ENCODE measurements at places on chromosomes 6 and 20.

DNA sequence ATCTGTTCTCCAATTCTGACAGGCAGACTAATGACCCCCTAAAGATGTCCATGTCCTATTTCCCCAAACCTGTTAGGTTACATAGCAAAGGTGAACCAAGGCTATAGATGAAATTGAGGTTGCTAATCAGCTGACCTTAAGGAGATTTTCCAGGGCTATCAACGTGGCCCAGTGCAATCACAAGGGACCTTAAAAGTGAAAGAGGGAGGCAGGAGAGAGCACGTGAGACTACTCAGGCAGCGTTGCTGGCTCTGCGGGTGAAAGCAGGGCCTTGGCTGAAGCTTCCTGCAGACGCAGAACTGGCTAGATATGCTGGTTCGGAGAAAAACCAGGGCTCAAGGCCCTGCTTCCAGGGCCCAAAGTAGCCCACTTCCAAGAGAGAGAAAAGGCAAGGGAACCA, 78.7 kb downstream of the NCOA7 start:
- no peak for DNase-seq

GRCh38 chr6:7489376-7489775, 52.1 kb upstream of the DSP start:
- DNase-seq: no peak

DNA sequence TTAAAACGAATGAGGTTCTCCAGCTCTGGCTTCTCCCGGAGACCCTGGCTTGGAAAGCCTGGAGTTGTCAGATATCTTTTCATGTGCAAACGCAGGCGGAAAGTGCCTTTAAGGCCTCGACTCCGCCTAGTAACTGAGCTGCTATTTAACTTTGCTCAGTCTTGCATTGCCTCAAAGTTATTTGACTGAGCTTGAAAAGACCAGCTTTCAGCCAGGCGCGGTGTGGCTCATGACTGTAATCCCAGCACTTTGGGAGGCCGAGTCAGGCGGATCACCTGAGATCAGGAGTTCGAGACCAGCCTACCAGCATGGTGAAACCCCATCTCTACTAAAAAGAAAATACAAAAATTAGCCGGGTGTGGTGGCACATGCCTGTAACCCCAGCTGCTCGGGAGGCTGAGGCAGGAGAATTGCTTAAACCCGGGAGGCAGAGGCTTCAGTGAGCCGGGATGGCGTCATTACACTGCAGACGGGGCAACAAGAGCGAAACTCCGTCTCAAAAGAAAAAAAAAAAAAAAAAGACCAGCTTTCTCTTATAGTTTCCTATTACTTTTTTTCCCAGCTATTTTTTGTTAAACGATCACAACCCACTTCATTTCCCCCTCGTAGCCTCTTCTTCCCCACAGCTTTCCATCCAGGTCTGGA, 1.9 kb downstream of the GCNT2 start:
- DNase-seq: no peak

DNA sequence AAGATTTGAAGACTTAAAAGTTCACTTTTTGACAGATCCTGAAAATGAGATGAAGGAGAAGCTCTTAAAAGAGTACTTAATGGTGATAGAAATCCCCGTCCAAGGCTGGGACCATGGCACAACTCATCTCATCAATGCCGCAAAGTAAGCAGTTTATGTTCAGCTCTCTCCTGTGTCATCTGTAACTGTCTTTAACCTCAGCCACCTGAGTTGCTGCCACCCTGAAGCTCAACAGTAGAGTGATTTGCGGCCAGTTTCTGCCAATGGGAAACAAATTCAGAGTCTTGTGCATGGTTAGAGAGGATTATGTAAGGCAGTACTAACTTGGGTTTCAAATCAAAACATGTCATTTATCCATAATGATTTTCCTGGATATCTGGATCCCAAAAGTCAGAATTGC, 10.1 kb downstream of the TNFAIP3 start:
- peak; percentile 45 for DNase-seq

GRCh38 chr6:163513570-163514166, 99.2 kb downstream of the QKI start:
- no peak for DNase-seq

- DNase-seq: peak; percentile 57
Measured at GRCh38 chr6:118580585-118581419, 32.7 kb downstream of the PLN start.

- DNase-seq: no peak
Measured at GRCh38 chr6:114718186-114718585, 375.4 kb upstream of the HS3ST5 start.

- no peak for DNase-seq
Measured at GRCh38 chr6:8105791-8106190, 3.4 kb upstream of the EEF1E1 start.

DNA sequence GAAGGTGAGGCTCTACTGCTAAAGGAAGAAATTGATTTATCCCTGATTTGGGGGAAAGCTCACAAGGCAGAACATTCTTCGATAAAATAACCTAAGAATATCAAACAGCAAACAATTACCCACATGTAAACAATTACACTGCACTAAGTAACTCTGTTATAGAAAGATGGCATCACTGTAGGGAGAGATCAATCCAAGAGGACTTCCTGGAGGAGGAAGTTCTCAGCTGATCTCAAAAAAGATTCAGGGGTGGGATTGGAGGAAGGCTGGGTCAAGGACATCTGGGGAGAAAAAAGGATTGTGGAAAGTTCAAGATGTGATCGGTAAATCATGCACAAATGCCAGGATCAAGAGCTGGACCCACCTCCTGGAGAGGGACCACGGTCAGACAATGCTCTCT, 361.0 kb upstream of the SULF2 start:
- no peak for DNase-seq

GRCh38 chr6:39786649-39787048, 5.5 kb upstream of the DAAM2 start:
- DNase-seq: no peak

GRCh38 chr20:47099093-47099492, 204.4 kb downstream of the EYA2 start:
- no peak for DNase-seq

DNA sequence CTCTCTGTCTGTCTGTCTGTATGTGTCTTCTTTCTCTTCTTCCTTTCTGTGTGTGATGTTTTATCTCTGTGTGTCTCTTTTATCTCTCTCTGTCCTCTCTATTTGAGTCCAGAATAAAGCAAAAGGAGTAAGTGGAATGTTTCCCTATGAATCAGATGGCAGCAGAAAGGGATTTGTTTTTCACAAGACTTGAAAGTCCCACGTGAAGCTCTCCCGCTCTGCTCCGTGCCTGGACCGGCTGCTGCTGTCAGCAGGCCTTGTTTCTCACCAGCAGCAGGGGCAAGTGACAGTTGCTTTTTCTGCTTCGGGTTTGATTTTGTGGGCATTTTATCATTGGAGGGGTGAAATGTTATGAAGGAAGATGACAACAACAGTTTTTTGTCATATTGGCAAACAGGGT, 212.7 kb downstream of the PACRG start:
- DNase-seq: no peak

DNA sequence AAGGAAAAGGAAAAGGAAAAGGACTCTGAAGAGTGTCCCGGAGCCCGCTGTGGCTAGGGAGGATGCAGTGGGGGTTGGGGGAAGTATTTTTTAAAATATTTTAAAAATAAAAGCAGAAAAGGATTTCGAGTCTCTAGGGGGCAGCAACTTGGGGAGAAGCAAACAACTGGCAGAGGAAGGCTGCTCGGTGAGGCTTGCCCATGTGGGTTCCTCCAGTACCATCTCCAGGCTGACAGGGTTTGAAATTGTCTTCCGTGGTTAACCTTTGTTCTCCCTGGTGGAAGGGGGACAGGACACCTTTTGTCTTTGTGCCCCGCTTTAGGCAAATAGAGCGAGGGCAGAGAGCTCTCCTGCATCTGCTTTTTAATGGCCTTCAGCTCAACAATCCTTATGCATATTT, 60.4 kb upstream of the SNX9 start:
- DNase-seq: peak; percentile 25

DNA sequence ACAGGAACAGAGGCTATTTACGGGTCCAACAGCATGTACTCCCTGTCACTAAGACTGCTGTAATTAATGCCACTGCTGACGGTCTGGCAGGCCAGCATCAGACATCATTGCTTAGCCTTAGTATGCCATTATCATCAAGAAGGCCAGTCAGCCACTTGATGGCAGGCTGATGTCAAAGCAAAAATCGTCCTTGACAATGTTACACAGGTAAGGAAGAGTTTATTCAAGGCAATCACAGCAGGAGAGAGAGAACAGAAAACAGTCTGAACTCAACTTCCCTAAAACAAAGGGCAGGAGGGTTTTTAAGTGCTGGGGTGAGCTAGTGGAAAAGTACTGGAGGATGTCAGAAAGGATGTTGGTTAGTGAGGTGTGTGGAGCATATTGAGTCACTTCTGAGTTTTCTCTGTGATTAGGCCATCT, 25.1 kb downstream of the FKBP1C start:
- no peak for DNase-seq

DNA sequence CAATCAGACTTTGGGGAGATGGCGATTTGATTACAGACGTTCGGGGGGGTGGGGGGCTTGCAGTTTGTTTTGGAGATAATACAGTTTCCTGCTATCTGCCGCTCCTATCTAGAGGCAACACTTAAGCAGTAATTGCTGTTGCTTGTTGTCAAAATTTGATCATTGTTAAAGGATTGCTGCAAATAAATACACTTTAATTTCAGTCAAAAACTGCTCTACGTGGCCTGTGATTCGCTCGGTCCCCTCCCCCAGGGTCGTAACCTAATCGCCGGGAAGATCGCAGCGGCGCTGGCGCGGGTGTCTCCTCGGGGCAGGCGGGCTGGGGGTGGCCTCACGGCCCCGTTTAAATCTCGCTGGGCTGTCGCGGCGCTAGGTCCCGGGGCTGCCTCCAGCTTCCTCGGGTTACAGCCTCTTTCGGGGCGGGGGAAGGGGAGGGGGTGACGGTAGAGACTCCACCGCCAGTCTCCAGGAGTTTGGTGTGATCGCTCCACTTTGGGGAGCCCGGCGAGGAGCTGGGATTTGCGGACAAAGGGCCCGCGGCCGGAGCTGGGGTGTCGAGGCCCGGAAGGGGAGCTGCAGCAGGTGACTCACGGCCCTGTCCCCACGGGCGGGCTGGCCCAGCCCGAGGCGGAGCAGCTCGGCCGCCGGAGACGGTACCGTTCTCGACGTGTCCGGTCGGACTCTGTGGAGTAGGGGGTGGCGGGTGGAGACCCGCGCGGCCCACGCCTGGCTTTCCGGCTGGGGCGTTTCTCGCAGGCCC, 4.2 kb downstream of the FOXC1 start:
- DNase-seq: no peak

DNA sequence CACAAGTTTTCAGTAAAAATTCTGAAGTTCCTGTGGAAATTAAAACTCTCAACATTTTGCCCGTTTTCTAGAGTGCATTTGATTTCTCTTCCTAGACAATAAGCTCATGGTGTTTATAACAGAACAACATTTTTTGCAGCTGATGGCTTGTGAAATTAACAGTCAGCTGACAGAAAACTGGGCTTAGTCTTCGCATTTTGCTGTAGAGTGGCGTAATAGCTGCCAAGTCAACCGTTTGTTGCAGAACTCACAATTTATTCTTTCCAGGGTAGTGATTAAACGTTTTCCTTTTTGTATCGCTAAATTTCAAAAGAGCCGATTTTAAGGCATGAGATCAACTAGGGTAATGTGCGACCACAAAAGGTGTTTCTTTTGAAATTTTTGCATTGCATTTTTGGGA, 1.4 kb downstream of the SPO11 start:
- no peak for DNase-seq

DNA sequence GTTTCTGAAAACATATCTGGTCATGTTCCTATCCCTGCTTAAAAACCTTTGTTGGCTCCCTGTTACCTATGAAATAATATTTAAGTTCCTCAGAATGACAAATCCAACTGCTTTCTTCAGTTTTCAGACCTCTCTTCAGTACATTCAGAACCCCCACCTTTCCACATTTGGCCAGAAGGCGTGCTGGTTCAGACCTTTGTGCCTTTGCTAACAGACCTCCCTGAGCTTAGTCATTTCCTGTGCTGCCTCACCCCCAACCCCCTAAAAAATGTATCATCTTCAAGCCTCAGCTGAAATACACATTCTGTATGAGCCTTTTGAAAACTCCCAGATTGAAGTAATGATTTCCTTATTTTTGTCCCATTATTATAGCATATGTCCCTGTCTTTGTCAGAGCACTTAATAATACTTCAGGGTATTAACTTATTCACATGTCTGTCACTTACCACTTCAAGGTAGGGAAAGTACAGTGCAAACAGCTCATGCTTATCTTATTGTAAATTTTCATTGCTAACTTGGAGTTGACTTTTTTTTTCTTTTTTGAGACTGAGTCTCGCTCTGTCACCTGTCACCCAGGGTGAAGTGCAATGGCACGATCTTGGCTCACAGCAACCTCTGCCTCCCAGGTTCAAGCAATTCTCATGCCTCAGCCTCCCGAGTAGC, 19.7 kb downstream of the FAM217A start:
- peak; percentile 36 for DNase-seq

DNA sequence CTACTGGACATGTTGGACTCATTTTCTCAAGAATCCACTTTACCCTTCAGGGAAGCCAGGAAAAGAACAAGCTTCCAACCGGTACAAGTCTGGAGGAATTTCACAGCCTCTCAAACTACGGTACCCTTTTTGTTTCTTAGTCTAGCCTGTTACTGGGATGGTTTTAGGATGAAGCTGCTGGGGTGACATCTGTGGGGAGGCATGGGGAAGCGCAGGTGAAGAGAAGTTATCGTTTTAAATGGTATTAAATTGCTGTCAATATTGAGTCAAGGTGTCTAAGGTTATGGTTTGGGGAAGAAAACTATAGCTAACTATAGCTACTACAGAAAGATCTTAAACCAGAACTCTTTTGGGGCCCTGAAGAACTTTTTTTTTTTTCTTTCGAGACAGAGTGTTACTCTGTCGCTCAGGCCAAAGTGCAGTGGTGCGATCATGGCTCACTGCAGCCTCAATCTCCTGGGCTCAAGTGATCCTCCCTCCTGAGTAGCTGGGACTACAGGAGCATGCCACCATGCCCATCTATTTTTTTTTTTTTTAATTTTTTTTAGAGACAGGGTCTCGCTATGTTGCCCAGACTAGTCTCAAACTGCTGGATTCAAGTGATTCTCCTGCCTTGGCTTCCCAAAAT, 128.7 kb downstream of the RIN2 start:
- no peak for DNase-seq

GRCh38 chr6:19479551-19479950, 357.6 kb upstream of the ID4 start:
- DNase-seq: no peak
